ENCODE measurements at places on chromosomes 2 and 18.

- DNase-seq = peak; percentile 48
These were observed 121.5 kb upstream of the CREB1 start for GRCh38 chr2:207408086-207408794.

DNA sequence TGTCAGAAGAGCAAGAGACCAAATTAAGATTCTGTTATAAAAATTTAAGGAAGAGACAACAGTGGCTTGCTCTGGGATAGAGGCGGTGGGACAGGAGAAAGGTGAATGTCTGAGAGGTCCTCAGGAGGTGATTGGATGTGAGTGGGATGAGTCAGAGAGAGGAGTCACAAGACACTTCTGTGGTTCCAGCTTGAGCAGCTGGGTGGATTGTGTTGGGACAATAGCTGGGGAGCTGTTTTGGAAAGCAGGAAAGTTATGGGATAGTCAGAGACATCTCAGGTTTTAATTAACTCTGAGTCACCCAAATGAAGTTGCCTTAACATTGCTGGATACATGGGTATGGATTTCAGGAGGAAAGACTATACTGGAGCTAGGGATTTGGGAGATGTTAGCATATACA lies 218.0 kb upstream of the TRIB2 start:
- peak; percentile 20 for DNase-seq

DNA sequence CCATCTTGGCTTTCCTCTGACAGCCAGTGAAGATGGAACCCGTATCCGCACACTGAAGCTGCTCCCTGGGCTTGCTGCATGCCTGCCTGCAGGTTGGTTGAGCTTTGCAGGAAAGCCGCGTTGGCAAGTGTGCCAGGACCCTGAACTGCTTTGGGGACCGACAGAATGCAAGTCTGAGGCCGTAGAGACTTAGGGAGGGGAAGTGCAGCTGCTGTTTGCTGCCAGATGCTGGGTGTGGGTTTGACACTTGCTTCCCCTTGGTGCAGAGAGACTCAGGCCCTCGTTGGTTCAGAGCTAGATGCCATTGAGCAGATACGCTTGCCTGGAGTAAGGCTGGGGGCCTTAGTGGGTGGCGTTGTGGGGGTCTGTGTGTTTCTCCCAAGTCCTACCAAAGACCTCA lies 13.1 kb upstream of the PHLPP1 start:
- no peak for DNase-seq

DNA sequence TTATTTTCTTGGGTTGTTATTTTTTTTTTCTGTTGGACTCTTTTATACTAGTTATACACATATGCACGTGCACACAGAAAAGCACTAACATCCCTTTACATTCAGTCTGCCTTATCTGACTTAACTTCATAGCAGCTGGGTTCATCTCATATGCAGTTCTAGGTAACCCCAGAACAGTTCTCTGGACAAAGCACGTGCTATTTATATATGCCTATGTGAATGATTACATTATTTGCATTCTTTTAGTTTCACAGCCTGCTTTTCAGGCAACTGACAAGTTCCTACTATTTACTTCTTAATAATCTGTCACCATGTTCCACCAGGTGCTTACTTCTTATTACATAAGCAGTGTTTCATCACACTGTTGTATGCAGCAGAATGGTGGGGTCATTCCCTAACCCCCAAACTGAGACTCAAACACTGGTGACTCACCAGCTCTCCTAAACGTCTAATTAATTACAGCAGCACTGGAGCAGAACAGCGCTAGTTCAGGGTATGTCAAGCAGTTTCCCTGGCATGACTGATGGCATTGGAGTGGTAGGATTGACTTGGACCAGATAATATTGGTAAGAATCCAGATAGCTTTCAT lies 372.8 kb downstream of the CLIP4 start:
- peak; percentile 24 for DNase-seq

DNA sequence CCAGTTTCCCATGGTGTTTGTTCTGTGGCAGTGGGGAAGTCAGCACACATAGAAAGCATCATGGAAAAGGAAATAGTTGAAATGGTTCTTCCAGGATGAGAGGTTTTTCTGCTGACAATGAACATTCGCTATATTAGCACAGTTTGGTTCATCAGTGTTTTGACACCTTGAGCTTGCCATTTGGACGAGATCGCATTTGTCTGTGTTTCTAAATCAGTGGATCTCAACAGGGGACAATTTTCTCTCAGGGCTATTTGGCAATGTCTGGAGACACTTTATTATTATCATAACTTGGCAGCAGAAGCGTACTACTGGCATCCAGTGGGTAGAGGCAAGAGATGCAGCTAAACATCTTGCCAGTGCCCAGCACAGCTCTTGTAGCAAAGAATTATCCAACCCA lies 74.6 kb downstream of the CD8B2 start:
- DNase-seq = no peak

DNA sequence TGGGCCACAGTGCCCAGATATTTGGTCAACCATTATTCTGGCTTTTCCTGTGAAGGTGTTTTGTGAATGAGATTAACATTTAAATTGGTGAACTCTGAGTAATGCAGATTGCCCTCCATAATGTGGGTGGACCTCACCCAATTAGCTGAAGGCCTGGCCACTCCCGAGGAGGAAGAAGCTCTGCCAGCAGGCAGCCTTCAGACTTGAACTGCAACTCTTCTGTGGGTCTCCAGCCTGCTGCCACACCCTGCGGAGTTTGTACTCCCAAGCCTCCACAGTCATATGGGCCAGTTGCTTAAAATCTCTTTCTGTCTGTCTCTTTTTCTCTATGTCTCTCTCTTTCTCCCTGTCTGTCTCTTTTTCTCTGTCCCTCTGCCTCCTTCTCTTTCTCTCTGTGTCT lies 262.7 kb downstream of the MYCN start:
- no peak for DNase-seq

GRCh38 chr2:152581360-152581759 lies 135.9 kb downstream of the PRPF40A start:
- peak; percentile 68 for DNase-seq

DNA sequence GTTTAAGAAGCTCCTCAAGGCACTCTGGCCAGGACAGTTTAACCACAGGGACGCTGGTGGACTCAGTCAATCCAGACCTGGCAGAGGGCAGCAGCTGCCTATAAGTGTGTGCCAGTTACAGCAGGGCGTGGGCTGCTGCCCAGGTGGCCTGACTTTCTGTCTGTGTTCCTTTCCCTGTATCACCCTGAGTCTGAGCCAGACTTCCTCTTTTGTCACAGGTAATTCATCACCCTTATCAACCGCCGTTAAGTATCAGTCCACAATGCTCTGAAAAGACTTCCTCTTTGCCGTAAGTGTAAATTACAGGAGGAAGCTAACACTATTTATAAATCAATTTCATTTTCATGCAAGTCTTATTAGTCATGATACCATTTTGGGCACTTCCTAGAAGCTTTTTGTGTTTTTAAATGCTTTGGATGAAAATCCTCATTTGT lies 7.0 kb downstream of the LPIN1 start:
- DNase-seq = peak; percentile 23

DNA sequence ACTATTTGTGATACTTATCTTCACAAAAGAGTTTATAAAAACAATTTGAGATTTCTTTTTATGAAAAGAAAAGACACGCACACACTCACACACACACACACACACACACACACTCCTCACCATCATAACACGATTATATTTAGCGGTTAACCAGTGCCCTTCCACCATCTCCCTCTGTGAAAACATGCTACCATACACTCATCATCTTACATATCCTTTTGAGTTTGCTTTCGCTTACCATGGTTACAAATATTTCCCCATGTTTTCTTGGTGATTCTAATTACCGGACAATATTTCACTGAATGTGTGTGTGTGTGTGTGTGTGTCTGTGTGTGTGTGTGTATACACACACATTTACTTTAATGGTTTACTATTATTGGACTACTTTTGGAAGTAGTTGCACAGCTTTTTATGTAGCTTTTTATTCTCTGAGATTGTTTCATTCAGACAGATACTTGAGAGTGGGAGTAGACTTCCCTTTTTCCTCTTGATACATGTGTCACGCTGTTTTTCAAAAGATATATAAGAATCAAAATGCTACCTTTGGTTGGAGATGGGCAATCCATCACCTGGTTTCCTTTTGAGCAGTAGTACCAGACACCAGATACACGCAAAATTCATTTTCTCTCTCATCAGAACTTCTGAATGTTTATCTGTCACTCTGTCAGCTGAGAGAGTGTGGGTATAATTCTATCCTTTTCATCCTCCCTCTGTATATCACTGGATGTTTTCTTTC lies 138.1 kb downstream of the SETBP1 start:
- no peak for DNase-seq

- DNase-seq = no peak
These were observed 786.9 kb downstream of the EPHA4 start for GRCh38 chr2:220785178-220785577.

- DNase-seq = no peak
These were observed 119.2 kb downstream of the KCNF1 start for GRCh38 chr2:11030909-11031308.

DNA sequence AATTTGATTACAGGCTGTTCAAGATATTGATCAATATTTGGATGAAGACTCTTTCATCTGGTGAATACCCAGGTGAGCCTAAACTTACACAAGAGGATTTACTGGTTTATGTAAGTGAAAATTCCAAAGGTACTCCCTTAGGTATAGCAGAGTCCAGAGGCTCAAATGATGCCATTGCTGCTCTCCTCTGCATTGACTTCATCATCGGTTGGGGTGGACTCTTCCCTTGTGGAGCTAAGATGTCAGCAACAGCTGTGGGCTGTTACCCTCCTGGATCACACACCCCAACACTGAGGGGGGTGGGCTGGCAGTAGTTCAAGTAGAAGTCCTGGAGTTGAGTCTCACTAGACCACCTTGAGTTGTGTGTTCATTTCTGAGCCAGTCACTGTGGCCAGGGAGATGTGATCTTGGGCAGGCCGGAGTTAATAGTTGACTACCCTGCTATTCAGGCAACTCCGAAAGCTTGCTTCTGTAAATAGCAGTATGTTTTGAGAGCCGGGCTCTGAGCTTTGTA lies 236.9 kb downstream of the PTPRM start:
- DNase-seq = no peak

GRCh38 chr2:128644156-128644555 lies 325.5 kb upstream of the HS6ST1 start:
- DNase-seq = peak; percentile 72

- peak; percentile 66 for DNase-seq
These were observed 51.8 kb downstream of the MTHFD2 start for GRCh38 chr2:74250189-74250631.

DNA sequence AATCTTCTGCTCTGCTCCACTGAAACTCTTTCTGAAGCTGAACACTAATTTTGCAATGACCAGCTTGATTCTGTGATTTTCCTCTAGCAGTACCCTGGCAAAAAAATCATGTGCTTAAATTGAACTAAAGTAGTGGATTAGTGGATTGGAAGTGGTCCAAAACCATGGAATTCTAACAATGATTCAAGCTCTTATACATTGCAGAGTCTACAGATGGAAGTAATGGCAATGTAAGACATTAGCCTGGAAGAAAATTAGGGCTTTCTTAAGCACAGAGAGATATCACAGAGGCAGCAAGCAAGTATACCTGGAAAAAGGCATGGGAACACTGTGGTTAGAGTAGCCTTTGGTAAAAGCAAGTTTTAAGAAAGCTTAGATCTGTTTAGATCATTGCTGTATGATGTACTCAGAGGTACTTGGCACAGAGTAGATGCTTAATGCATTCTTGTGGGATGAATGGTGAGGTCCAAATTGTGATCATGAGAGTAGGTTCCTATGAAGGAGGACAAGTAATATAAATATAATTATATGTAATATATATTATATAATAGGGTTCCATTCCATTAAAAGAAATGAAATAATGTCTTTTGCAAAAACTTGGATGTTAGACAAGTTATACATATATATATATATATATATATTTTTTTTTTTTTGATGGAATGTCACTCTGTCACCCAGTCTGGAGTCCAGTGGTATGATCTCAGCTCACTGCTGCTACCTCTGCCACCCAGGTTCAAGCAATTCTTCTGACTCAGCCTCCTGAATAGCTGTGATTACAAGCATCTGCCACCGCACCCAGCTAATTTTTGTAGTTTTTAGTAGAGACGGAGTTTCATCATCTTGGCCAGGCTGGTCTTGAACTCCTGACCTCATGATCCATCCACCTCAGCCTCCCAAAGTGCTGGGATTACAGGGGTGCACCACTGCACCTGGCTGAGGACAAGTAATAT lies 172.2 kb upstream of the SCN7A start:
- DNase-seq = peak; percentile 90

- DNase-seq = peak; percentile 87
These were observed 146.7 kb downstream of the PARD3B start for GRCh38 chr2:204691911-204692510.

GRCh38 chr2:106839849-106840595 lies 45.9 kb downstream of the ST6GAL2 start:
- DNase-seq = peak; percentile 11
